ENCODE measurements at places on chromosomes 3 and 15.

DNA sequence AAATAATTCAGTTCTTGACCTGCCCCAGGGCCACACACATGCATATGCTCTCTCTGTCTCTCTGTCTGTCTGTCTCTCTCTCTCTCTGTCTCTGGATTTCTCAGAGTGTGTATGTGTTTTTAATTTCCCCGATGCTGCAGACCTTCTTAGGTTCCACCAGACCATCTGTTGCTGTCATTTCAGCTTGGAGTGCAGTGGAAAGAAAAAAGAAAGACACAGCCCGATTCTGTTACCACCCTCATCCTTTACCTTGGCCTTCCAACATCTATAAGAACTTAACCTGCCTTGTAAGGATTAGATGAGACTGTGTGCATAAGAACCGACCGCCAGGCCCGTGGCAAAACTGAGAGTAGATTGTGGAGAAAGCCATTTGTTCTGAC lies 9.7 kb upstream of the PGPEP1L start:
- no peak for DNase-seq

DNA sequence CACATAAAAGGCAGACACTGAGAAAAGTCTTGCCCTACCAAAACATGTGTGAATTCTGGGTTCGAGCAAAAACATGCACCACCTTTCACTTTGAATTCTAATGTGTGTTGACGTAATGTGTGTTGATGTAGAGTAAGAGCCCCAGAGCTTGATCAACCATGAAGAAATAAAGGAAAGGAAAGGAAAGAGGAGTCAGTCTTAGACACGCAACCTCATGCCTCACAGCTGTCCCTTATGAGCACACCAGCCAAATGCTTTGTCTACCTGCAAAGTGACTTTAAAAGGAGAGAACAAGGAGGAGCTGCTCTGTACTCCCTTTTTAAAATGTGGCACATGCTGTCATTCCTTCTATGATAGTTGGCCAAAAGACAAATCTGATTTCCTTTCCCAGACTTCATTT lies 80.8 kb downstream of the RFTN1 start:
- DNase-seq = no peak

DNA sequence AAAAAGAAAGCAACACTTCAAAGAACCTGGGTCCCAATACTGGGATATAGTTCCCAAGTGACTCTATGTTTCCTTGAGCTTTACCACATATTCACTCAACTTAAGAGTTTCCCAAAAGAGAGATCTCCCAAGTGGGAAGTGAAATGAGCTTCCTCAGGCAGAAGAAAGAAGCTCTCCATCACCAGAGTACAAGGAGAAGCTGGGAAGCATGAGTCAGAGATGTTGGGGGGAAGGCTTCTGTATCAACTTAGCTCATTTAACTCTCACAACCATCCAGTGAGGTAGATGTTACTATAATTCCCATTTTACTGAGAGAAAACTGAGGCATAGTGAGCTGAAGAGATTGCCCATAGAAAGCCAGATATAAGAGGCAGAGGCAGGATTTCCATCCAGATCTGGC lies 47.0 kb upstream of the TRIM42 start:
- DNase-seq = no peak

- no peak for DNase-seq
These were observed 359.7 kb upstream of the ROPN1 start for GRCh38 chr3:124351430-124352148.

All from stimulated activated CD8-positive, alpha-beta memory T cell treated with anti-CD3 and anti-CD28 coated beads, Interleukin-4, amount 100 ng/mL, for 1 hour (primary cell).